Activated naive CD8-positive, alpha-beta T cell treated with anti-CD3 and anti-CD28 coated beads, Interleukin-2, amount 50 U/mL, for 16 hours (primary cell): ENCODE measurements at places on chromosomes 2 and 18.

- no peak for DNase-seq
Measured at GRCh38 chr2:233487748-233488345, 78.7 kb downstream of the USP40 start.

DNA sequence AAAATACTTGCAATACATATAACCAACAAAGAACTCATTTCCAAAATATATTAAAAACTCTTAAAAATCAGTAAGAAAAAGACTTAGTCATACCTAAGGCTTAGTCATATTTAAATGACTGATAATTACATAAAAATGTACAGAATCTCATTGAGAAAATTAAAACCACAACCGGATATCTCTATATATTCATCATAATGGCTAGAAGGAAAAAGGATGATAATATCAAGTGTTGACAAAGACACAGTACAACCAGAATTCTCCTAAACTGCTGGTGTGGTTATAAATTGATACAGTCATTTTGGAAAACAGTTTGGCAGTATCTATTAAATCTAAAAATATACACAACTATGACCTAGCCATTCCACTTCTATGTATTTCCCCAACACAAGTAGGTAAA is 27.1 kb upstream of the IHH start:
- DNase-seq, result no peak

GRCh38 chr2:218832081-218832480 is 478 bp upstream of the PRKAG3 start:
- no peak for DNase-seq

DNA sequence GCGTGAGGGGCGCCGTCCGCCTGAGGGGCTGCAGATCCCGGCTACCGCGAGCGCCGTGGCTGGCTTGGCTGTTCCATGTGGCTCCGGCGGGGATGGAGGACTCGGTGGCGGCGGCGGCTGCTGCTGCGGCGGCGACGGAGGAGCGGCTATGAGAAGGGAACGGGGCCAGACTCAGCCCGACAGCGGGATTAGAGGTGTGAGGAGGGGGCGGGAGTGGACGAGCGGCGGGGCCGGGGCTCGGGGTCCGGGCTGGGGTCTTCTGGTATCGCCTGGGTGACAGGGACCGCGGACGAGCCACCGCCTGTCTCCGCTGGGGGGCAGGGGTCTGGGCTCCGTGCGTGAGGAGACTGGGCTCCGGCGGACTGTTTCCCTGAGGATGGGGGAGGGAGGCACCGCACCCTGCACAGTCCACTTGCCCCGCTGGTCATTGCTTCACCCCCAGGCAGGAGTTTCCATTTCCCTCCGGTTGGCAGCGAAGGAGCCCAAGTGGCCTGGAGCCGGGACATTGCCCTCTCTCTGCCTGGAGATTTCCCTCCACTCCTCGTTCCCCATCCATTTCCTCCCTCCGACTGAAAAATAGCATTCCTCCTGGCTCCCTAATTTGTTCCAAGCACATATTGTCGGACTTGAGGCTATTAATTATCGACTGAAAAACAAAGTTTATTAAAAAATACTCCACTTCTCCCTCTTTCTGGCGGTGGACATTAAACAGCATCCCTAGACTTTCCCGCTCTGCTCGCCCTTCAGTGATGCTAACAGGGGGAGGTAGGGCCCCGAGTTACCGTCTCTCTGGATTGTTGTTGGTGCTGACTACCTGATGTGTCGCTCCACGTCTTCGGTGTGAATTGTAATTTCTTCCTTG is 577 bp downstream of the EHBP1 start:
- no peak for DNase-seq

GRCh38 chr18:41391616-41392595 is 563.1 kb upstream of the PIK3C3 start:
- DNase-seq, result no peak

DNA sequence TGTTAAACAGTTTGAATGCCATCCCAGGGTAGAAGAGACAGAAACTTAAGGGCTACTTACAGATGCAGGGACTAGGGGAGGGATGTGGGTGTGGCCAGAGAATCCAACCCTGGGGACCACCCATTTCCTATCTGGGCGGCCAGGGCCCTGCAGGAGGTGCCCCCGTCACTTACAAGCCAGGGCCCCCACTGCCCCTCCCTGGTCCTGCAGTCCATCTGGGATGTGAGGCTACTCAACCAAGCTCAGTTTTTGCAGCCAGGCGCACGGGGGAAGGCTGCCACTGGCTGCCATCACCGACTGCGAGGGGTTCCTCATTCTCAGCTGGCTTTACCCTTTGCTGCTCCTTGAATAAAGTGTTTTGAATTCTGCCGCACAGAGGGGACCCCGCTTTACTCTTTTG is 42.1 kb downstream of the RRM2 start:
- DNase-seq, result no peak
